ENCODE measurements at places on chromosomes 1 and 21.
A peak's percentile ranks its signal among the peaks of the same experiment; 100 is the strongest.

GRCh38 chr1:211114446-211114845 lies 19.5 kb downstream of the KCNH1 start:
- no peak for DNase-seq

GRCh38 chr1:208557723-208558094 lies 313.5 kb upstream of the PLXNA2 start:
- DNase-seq = no peak

DNA sequence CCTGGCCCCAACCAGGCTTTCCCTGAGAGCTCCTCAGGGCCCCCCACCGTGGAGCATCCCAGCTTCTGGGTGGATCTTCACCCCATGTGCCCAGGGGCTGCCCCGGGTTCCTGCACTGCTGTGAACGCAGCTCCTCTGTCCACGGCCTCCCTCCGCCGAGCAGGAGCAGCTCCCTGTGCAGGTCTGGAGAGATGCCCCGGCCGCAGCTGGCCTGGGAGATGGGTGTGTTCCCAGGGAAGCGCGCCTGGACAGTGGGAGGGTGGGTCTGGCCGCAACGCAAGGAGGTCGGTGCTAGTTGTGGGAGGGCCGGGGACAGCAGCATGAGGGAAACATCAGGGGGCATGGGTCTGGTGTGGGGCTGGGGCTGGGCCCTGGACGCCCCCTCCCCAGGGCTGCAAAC lies 71.3 kb downstream of the MORN1 start:
- DNase-seq = no peak

- DNase-seq = no peak
Measured at GRCh38 chr1:66642992-66643391, 109.0 kb downstream of the SGIP1 start.

- no peak for DNase-seq
Measured at GRCh38 chr1:174007851-174008250, 14.3 kb downstream of the RC3H1 start.

DNA sequence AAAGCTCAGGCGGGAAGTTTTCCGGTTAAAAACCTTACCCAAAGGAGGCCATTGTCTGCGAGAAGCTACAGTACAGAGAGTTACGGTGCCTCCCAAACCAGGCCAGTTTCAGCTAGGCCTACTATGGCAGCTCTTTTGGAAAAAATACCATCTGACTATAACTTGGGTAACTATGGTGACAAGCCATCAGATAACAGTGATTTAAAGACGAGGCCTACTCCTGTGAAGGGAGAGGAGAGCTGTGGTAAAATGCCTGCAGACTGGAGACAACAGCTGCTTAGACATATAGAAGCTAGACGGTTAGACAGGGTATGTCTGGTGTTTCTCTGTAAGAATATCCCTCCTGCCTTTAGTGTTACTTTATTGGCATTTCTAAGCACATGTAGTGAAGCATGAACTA lies 165.9 kb downstream of the LRRC40 start:
- no peak for DNase-seq

GRCh38 chr1:218349348-218350034 lies 4.4 kb downstream of the TGFB2 start:
- no peak for DNase-seq

DNA sequence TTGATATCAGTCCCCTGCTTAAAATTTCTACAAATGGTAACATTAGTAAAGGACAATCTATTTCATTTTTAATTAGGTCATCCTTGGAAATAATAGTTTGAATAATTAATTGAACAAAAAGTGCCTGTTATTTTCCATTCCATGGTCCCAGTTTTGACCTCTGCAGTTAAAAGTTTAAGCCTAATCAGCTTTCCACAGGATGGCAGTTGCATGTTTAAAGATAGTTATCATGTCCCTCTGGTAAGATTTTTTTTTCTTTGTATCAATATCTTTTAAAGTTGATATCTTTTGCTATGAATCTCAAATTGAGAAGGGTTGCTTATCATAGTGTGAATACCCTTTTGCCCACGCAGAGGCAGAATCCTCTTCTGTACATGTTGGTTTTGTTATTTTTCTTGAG lies 90.4 kb downstream of the HS2ST1 start:
- no peak for DNase-seq

GRCh38 chr21:26495283-26495849 lies 77.7 kb downstream of the CYYR1 start:
- no peak for DNase-seq

DNA sequence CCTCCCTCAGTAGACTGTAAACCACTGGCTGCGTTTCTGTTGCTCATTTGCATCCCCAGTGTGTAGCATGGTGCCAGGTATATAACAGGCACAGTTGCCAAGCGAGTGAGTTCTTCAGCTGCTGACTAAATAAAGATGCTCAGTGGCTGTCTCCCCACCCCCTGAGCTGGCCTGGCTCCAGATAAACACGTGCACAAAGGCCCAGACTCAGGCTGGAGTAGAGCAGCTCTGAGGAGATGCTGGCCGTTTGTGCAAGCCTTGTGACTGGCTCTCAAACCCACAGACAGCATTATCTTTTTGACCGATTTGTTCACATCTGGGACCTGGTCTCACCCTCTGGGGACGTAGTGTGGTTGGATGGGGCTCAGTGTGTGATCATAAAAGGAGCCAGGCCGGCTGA lies 7.1 kb downstream of the CHRNB2 start:
- no peak for DNase-seq

DNA sequence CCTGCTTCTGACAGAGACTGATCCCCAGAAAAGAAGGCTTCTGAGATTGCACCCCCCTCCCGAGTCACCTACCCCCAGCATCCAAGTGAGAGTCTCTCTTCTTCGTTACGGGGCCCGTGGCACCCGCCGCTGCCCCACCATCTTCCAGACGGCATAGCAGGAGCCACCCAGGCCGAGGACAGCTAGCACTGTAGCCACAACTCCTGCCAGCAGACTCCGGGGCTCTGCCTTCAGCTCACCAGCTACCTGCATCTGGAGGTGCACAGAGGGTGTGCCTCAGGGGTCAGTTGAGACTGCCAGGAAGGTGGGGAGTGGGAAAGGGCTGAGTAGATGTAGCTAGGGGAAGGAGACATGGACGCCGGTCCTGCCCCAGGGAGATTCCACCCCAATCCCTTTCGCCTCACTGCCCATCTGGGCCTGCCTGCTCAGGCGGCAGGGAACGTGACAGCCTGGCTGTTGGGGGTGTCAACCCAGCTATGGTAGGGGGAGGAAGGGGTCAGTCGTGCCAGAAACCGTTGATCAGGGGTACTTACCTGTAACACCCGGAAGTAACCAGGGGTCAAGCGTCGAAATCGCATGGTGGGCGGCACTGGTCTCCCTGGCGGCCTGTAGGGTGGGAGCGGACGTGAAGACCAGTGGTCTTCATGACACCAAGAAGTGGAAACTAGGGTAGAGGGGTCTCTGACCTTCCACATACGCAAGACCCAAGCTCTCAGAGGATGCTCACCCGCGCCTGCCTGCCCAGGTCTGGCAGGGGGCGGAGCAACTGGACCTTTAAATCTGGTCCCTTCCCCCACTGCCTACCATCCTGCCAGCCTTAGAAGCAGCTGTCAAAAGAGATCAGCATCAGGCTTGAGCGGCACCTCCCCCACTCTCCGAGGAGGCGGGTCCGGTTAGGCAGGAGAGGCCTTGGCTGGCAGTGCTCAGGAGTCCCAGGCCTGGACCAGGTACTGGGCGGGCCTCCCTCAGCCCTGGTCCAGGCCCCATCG lies at the start of gene ZNF593OS:
Gene ZNF593OS, minus strand, starts transcription at position 749 of the 989 bp plus-strand sequence. Its CDS starts 171 bp downstream, at position 578.
- DNase-seq = peak; percentile 91

GRCh38 chr1:40711465-40712404 lies 20.2 kb downstream of the NFYC start:
- DNase-seq = no peak

GRCh38 chr1:162977944-162978568 lies 91.1 kb upstream of the RGS4 start:
- DNase-seq = peak; percentile 43

DNA sequence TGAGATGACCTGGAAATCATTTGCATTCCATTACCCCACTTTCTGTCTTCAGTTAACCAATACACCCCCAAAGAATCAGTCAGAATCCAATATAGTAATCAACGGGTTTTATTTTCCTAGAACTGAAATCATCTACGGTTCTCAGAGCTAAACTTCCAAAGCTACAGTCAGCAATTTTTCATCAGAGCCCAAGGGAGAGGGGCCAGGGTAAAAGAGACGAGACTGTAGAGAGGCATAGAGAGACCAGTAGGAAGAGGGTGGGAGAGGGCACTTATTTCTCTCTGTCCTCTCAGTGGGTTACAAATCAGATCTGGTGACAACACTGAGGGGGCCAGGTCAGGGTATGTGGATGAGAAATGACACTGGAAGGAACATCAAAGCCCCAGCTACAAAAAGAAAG lies 1.1 kb upstream of the MRPL24 start:
- DNase-seq = no peak

DNA sequence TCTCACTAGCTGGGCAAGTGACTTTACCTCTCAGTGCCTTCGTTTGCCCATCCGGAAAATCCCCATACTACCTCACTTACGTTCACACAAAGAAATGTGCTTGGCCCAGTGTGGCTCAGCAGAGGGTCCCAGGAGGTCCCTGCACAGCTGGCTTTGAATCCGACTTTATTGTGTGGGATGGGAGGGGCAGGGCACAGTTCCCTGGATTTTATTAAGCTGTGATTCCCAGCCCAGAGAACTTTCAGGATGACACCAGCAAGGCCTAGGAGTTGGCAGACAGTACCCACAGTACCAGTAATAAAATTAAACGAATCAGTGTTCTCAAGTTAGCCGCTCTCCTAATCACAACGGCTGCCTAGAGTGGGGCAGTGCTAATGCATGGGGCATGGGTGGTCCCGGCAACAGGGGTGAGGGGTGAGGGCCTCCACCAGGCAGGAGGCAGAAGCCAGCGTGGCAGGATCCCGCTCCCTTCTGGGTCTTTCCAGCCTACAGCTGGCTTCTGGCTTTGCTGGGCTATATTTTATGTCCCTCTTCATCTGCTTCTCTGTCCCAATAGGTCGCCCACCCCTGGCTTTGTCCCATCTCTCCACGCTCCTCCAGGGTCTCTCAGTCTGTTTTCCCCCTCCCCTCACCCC lies 74.9 kb downstream of the VWA5B1 start:
- no peak for DNase-seq

DNA sequence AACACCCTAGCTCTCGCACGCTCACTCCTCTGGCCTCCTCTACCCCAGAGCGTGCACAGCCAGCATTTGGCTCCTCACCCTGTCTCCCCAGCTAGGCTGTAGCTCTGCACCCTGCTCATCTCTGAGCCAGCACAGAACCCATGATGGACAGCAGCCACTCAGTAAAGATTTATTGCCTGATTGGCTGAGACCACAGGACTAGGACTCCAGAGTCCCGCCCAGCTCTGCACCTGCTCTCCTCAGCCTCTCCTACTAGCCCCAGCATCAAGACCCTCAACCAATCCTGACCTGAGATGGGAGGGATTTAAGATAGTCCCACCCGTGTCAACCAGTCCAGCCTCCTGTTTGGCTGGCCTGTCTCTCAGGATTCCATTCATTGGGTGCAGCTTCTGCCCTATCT lies 9.3 kb downstream of the C1QB start:
- DNase-seq = peak; percentile 66

DNA sequence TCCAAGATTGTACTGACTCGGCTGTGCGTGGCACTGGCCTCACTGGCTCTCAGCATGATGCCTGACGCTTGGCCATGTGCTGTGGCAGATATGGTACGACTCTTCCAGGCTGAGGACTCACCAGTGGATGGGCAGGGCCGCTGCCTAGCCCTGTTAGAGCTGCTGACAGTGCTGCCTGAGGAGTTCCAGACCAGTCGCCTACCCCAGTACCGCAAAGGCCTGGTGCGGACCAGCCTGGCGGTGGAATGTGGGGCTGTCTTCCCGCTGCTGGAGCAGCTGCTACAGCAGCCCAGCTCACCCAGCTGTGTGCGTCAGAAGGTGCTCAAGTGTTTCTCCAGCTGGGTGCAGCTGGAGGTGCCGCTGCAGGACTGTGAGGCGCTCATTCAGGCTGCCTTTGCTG lies 2.9 kb downstream of the IPO13 start:
- DNase-seq = no peak

- DNase-seq = no peak
Measured at GRCh38 chr1:19274636-19275035, 13.9 kb downstream of the AKR7A3 start.

GRCh38 chr21:42513151-42513984 lies at the start of gene SLC37A1:
TSS of gene SLC37A1 (plus strand) at chr21:42513852. CDS start at chr21:42518455, 4,603 bp downstream.
- no peak for DNase-seq

GRCh38 chr1:2986549-2987305 lies 34.5 kb upstream of the ACTRT2 start:
- no peak for DNase-seq

DNA sequence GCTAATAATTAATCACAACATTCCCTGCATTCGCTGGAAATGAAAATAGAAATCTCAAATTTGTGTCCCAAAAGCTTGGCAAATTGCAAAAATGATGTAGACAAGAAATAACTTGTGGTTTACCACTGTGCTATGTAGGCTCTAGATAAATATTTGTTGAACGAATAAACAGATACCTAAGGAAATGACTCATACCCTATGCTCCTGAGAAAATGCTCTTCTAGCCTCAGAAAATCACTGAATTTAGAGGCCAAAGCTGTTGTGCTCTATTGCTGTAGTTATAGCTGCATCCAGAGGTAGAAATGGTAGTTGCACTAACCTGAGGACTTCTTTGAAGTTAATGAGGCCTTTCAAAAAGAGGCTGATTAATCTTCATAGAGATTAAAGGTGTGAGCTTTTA lies 142.0 kb upstream of the ZNHIT6 start:
- no peak for DNase-seq
